ENCODE measurements at places on chromosomes 16 and 17. TPM values are rescaled to one million over a fixed set of nuclear protein-coding genes. Genes with fewer than 3 reads are reported as not detected.

DNA sequence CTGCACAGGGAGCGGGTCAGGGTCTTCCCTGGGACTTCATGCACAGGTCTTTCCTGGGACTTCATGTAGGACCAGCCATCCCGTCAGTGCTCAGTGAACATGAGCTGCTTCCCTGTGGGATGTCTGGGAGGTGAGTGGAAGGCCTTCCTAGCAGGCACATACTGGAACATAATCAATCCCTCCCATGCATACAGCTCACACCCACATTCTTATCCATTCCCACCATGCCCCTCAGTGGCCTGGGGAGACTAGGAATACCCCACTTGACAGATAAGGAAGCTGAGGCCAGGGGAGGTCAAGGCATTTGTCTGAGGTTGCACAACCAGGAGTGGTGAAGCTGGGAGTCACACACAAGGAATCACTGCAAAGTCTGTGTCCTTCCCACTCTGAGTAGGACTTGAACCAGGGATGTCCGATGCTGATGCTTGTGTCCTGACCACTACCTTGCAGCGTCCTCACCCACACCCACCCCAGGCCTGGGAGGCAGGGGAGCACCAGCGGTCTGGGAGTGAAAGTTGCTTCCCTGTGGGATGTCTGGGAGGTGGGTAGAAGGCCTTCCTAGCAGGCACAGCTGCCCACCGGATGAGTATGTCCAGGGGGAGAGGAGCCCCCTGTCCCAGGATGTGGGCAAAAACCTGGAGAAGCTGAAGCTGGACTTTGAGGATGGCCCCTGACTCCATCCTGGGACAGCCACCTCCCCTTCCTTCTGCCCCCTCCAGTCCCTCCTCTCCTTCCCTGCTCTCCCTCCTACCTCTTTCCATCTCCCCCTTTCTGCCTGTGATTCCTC, 1.0 kb upstream of the NLRC5 start:
- DNase-seq = no peak

- no peak for DNase-seq
These were observed 2.4 kb upstream of the ACSF2 start for GRCh38 chr17:50423553-50424159.

DNA sequence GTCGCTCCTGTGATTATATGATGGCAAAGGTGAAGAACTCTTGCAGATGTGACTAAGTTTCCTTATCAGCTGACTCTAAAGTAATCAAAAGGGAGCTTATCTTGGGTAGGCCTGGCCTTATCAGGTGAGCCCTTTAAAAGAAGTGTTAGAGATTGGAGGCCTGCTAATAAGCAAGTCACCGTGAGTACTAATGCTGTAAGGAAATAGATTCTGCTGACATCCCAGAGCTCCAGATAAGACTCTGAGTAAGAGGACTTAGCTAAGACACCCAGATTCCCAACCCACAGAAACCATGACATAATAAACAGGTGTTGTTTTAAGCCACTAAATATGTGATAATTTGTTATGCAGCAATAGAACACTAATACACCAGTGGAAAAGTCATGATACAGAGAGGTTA, 99.9 kb upstream of the FAM20A start:
- DNase-seq = no peak

- no peak for DNase-seq
These were observed 19.4 kb upstream of the SSTR5 start for GRCh38 chr16:1053121-1053521.

GRCh38 chr17:78431692-78431958, 53.2 kb downstream of the PGS1 start:
- DNase-seq = no peak

DNA sequence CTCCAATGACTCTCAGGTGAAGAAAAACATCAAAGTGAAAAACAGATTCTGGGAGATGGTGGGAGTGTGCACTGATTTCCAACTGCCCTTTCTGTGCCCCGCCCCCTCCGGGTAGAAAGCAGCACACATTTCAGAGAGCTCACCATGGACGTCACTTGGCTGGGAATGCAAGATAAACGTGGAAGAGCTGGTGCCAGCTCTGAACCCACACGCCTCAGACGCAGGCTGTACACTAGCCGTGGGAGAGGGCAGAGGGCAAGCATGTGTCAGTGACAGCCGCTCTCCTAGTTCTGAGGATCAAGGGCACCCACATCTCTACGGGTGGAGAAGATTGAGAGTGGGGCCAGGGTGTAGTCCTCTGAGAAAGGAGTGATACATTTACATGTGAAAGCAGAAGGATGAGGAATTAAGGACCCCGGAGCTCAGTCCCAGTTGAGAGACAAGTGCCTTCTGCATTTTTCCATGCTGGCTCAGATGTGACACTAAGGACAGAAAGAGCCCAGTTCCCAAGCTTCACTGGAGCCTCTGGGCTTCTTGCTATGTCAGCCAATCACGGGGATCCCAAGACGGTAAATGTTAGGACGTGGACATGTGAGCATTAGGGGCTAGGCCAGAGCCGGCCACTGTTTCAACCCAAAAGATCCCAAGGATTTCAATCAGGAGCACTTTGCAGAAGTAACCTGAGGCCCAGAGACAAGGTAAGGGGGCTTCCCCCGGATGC, 101.3 kb downstream of the ZFHX3 start:
- DNase-seq = no peak

GRCh38 chr16:70512456-70512855, 10.9 kb downstream of the COG4 start:
- DNase-seq = no peak

DNA sequence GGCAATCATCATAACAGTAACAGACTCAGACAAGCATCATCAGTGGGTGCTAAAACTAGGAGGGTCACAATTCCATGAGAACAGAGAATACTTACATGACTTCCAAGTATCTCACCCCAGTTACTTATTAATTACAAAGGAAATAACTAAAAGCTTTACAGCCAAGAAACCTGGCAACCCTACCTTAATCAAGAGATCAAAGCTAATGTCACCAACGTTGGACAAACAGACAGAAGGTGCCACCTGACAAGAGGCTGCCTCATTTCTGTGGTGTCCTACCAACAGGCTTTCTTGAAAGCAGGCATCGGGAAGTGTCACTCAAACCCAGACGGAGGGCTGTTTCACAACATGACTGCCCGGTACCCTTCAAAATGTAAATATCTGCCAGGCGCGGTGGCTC, 84.6 kb downstream of the RMI2 start:
- DNase-seq = no peak

DNA sequence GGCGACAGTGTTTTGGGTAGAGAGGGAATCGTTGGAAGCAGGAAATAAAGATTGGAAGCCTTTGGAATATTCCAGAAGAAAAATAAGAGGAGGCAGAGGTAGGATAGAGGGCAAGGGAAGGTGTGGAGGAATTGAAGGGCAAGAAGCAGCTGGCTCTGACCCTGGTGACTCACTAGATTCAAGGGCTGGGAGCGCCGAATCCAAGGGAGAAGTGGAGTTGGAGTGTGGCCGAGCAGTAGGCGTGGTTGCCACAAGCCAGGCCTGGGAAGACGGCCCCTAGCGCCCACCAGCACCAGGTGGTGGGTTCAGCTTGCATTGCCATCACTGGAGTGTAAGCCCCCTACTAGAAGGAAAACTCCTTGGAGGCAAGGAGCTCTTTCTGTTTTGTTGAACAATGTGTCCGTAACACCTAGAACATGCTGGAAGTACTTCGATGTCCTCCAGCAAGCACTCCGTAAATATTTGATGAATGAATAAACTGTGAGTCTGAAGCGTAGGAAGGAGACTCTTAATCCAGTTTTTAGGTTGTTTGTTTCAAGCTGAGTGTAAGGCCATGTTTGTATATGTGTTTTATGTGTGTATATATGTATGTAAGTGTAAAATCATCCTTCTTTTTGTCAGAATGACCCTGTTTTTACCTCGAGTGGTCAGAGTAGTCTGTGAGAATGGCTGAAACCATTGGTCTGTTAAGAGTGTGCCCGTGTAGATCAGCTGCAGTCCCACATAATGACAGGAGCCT, 139.5 kb downstream of the CMIP start:
- no peak for DNase-seq

GRCh38 chr16:48811478-48811877, 201.5 kb upstream of the N4BP1 start:
- no peak for DNase-seq

DNA sequence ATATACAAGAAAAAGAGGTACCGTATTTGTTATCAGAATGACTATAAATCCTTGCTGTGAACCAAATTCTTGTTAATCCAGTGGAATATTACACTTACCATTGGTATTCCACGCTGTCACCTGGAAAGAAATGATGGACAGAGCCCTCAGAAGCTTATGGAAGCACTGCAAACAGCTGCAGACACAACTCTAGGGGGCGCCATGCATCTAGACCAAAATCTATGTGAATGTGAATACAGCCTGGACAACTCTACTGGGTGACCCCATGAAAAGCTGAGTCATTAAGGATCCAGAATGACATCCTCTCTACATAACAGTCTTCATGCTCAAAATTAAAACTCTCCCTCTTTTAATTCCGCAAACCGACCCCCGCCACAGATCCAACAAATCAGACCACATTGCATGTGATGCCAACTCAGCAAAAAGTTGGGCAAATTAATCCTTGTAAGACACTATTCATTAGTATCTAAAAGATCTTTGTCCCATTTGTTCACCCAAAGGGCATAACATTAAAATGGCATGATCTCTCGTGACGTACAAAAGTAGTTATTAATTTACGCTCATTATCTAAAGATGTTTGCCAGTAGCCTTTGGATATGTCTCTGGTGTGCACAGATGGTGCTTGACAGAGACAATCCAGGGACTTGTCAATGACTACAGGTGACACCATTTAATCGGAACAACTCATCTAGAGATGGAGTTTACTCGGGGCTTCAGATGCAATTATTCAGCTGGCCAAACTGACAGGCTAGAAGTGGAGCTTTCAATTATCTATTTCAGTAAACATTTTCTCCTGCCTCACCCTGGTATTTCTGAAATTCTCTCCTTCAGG, 552.7 kb upstream of the PSMD7 start:
- DNase-seq = no peak

DNA sequence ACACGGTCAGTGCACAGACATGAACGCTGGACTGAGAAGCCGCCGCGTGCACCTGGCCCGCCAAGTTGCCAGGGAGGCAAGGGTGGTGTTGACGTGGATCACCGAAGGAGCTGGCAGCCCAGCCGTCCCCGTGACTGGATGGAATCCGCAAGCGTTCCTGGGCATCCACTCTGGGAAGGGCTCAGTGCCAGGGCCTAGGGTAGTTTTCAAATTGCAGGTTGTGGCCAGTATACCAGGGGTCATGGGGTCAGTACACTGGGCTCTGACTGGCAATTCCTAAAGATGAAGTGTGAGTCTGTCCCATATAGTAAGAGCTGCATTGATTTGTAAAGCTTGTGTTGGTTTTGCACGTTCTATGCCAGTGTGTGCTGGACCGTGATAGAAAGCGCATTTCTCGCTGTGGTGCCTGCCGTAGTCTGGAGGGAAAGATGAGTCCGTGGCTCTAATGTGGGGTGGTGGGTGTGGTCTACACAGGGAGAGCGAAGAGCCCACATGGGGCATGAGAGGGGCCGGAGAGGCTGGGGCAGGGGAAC, 21.1 kb upstream of the METRNL start:
- no peak for DNase-seq

- no peak for DNase-seq
These were observed 23.8 kb downstream of the FAM222B start for GRCh38 chr17:28818819-28819221.

DNA sequence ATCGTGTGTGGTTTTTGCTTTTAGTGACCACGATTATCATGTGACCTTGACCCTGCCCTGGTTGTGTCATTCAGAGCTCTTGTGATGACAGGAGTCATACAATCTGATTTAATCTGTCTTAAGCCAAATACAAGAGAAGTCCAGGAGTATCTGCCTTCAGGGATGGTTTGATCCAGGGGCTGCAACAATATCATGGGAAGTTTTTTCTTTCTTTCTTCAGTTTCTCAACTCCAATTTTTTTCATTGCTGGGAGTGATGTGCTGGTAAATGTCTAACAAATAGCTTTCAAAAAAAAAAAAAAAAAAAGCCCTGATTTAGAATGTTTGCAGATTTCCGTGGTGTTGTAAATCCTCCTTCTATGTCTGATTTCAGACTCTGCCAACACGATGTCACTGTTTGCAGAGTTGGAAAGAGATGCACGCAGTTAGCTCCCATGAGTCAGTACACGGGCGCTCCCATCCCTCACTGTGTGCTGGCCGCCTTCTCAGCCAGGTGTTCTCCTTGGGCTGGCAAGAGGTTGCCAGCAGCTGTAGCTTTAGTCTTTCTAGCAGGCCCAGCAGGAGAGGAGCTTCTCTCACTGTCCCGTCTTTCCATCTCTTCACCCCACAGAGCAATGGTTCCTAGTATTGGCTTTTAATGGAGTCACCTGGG, 229.7 kb downstream of the SNX29 start:
- DNase-seq = no peak

DNA sequence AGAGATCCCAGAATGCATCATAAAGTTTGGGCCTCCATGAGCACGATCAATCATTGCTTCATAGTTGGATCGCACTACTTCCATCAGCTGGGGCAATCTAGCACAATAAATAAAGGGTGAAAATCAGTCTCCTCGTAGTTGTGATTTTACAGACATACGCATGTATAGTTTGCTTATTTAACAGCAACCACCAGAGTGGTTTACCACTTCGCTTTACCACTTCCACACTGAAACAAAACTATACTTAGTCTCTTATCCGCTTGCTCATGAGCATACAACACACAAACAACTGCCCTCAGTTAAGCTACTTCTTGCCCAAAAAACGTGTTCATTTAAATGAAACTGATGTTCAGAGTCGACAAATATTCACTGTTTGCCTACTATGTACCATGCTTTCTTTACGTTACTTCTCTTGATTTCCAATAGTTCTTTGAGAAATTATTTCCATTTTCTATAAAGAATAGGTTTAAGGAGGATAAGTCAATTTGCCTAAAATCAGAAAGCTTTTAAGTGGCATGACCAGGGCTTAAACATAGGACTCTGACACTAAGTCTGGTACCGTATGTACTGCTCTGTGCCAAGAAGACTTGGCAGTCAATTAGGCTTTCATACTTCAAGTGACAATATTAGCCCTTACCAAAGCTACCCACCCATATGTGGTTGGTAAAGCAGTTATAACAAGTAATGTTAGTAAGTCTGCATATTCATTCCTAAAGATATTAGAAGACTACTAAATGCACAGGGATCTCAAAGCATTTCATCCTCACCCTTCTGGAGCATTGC, 22.0 kb downstream of the SETD6 start:
- DNase-seq = no peak

DNA sequence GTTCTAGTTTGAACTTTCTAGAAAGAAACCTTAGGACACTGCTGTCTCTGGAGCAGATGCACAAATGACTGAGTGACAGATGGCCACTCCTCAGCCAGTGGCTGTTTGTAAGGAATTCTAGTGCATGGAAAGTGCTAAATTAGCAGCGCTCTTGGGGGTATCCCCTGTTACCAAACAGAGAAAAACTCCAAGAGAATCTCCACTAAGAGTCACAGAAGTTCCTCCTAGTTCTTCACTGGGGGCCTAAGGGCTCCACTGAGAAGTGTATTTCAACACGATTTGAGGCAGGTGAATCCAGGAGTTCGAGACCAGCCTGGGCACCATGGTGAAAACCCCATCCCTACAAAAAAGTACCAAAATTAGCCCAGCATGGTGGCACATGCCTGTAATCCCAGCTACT, 18.1 kb upstream of the IRF8 start:
- no peak for DNase-seq

TOM1L1 gene
- 105 TPM for polyA plus RNA-seq

MKS1 gene
- 35.4 TPM for polyA plus RNA-seq

CCDC154 gene
- polyA plus RNA-seq = 1.5 TPM

SRCIN1 gene
- 2.6 TPM for polyA plus RNA-seq

ACSM2A gene
- 73.7 TPM for polyA plus RNA-seq

Measured in right renal cortex interstitium (tissue), 3 donors.